ENCODE measurements at places on chromosomes 7 and 10.

- no peak for DNase-seq
These were observed 18.7 kb downstream of the MYO1G start for GRCh38 chr7:44960011-44960580.

- DNase-seq: no peak
These were observed 13.2 kb downstream of the TMEM273 start for GRCh38 chr10:49174926-49175500.

GRCh38 chr10:132891368-132891767 lies 51.0 kb downstream of the CFAP46 start:
- DNase-seq: no peak

GRCh38 chr10:80077869-80078447 lies 507 bp upstream of the TMEM254 start:
- no peak for DNase-seq

- DNase-seq: no peak
These were observed 149.7 kb downstream of the LRRTM3 start for GRCh38 chr10:67075491-67075971.

- no peak for DNase-seq
These were observed 20.4 kb upstream of the INPP5F start for GRCh38 chr10:119705434-119705831.

GRCh38 chr10:113967126-113967525 lies 76.5 kb upstream of the ADRB1 start:
- no peak for DNase-seq

- DNase-seq: no peak
These were observed 1.9 kb upstream of the INSYN2A start for GRCh38 chr10:127198307-127198706.

DNA sequence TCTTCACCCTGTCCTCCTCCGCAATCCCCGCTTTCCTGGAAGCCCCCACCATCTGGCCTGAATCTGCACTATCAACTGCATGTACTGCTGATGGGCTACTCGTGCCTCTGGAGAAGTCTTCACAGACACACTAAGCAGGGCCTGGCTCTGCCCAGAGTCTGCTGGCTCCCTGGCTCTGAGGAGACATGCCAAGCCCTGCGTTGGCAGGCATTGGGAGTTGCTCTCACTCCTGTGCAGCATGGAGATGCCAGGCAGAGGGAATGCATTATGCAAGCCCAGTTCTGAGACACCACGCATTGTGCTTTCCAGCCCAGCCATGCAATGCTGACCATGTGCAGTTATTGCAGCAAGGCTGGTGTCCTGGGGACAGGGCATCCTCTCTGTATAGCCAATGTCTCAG lies 314.6 kb downstream of the CXCL12 start:
- DNase-seq: no peak

DNA sequence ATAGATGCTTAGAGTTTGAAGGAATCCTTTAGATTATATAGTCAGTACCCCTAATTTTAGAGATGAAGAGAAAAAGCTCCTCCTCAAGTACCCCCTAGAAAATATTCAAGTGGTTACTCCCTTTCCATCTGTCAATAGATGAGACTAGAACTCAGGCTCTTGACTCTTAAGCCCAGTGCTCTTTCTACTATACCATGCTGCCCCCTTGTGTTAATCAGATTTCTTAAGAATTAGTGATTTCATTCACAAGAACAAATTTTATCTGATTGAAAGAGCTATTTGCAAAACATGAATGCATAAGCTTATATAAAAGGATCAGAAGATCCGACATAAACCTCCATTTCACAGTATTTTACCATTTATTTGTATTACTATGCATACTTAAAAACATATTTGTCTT lies 179.3 kb downstream of the TFEC start:
- DNase-seq: no peak

DNA sequence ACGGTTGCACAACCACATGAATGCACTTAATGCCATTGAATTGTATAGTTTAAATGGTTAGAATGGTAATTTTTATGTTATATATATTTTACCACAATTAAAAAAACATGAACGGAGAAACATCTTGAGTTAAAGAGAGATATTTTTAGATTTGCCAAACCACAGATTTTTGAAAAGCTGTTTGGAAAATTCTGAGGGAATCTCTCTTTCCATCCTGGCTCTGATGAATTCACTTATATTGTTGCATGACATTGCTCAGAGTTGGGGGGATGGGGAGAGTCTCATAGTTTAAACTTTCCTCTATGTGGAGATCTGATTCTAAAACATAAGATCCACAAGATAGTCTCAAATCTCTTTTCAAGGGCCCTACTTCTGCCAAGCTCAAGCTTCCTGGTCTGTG lies 275.0 kb upstream of the NPVF start:
- DNase-seq: no peak

DNA sequence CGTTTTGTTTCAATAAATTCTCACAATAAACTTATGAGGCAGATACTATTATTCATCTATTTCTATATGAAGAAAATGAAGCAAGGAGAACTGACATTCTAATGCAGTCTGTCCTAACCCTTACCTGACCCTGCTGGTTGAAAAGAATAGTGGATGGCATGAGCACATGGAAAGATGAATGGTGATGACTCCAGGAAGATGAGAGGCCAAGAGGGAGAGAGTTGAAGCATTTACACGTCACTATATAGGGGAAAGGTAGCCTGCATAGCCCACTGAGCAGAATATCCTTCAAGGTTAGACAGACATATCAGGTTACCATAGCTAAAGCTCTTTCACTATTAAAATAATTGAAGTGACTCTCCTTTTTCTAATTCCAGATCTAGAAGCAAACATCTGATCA lies 163.9 kb upstream of the CDK1 start:
- DNase-seq: no peak

Data from DMS79 treated with DMSO at 0.1 percent for 48 hours (cell line).